ENCODE measurements at places on chromosomes 1 and 21.

DNA sequence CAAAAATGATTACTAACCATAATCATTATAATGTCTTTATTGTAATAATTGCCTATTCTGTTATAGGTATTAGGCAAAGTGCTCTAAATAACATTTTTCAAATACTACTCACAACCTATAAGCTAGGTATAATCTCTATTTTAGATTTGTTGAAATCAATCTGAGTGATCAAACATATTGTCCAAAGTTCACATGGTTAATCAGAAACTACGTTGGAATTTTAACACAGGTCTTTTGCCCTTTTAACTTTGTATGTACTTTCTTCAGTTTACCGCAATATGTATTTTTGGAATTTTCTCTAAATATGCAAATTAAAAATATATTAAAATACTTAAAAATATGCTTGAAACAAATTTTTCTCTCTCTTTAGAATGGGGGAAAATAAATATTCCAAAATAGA, 1563.2 kb downstream of the KCNT2 start:
- no peak for DNase-seq

DNA sequence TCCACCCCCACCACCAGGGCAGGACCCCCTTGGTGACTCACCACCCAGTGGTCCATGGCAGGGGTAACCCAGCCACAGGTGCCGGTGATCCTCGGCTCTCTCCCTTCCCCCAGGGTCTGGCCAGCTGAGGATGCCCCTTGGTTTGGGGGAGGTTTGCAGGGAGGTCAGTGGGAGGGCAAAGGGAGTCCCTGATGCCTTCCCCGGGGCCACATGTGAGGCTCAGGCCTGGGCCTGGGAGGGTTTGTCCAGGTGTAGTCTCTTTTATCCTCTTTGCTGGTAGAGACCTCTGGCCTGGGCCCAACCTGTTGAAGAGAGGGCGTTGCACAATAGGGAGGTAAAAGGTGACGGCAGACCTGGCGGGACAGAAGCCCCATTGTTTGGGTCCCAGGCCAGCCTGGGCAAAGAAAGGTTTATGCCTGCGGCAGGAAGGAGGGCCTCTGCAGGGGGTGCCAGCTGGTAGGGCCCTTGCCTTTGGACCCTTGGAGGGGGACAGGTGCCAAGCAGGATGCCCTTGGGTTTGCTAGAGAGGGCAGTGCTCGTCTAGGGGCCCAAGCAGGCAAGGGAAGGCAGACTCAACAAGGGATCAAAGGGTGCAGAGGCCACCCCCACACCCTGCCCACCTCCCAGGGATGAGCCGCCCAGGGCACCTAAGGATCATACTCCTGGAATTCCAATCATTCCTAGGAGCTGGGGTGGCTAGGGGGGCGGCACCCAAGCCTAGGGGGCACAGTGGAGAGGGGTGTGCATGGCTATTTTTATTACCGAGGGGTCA, 760 bp upstream of the TINAGL1 start:
- DNase-seq: no peak

- no peak for DNase-seq
These were observed 35.8 kb downstream of the EPHX1 start for GRCh38 chr1:225845571-225846259.

GRCh38 chr21:43283136-43283924, 114.5 kb downstream of the CRYAA start:
- no peak for DNase-seq

DNA sequence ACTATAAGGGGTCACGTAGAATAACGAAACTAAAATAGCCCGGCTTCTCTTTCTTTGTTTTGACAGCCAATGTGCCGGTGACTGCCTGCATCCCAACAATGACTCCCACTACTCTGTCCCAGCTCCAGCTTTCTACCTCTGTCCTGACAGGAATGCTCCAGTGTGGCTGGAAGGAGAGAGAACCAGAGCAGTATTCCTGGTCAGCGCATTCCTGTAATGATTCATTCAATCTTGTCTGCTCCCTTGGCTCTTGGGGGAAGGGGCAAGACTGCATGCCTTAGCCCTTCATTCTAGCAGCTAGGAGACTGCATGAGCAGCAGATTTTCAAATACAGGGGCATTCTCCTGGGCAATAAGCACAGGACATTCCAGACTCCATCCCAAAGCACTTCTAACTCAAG, 132.1 kb upstream of the PRMT6 start:
- DNase-seq: no peak
